ENCODE measurements at places on chromosomes 6 and 20. TPM values are rescaled to one million over a fixed set of nuclear protein-coding genes. Genes with fewer than 3 reads are reported as not detected.

GRCh38 chr6:34025861-34026260 lies 120.0 kb downstream of the GRM4 start:
- DNase-seq: no peak

- no peak for DNase-seq
Observed at GRCh38 chr6:21666201-21666691, 72.7 kb downstream of the SOX4 start.

GRCh38 chr6:56930846-56931245 lies 24.1 kb upstream of the BEND6 start:
- no peak for DNase-seq

DNA sequence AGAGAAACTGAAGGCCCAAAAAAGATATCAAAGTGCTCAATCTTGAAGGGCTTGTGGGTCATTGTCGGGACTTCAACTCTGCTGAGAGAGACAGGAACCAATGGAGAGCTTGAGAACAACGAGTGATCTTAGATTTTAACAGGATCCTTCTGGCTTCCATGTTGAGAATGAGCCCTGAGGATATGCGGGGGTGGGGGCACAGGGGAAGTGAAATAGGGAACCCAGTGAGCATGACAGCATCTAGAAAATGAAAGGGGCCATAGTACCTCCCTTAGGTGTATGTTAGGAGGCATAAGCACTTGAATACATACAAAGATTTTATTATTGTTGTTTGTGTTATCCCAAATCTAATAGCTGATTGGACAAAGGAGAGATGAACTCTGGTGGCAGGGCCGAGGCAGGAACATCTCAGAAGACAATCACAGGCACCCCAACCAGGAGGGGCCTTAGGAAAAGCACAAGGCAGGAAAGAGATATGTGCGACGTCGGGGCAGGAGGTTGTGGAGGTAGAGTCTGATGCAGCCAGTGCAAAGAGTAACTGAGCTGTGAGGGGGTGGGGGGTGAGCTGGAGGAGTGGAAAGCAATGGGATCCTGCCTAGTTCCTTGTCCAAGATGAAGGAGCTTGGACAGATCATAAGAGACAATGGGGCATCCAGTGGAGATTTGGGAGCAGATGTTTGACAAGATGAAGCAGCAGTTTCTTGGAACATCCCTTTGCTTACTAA lies 10.4 kb downstream of the TGM6 start:
- DNase-seq: no peak

GRCh38 chr6:144149558-144149893 lies 791 bp upstream of the STX11 start:
- DNase-seq: no peak

- DNase-seq: no peak
Observed at GRCh38 chr20:54204063-54204462, 3.8 kb upstream of the PFDN4 start.

- DNase-seq: no peak
Observed at GRCh38 chr20:16761305-16761829, 13.2 kb downstream of the OTOR start.

DNA sequence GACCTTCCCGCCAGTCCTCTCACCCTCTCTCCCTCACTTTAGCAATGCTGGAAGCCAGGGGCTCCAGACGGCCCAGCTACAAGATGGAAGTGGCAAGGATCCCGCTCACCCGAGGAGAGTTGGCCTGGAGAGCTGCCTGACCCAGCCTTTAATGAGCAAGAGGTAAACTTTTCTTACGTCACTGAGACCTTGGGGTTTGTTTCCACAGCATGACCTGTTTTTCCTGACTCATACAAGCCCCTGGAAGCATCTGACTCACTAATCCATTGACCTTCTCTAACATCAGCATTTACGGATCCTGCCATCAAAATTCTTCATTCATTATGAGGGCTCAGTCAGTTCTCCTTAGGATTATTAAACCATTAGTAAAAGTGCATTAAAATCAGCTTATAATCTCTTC lies 120.4 kb downstream of the MYLK4 start:
- no peak for DNase-seq

DNA sequence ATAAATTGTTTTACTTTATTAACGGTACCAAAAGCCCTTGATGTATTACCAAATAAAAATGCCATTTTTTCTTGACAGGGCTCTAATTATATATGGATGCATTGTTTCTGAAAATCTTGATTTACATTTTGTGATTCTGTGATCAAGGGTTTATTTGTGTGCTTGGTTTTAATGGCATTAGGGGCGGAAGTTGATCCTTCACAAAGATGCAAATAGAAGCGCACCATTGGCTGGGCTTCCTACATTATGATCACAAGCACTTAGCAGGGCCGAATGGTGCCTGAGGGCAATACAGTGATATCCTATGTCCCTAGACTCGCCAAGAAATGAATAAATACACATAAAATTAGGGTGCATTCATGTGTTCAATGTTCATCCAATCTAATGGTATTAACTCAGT lies 172.9 kb upstream of the UST start:
- no peak for DNase-seq

GRCh38 chr6:135905604-135906300 lies 54.3 kb downstream of the PDE7B start:
- peak; percentile 35 for DNase-seq

- DNase-seq: peak; percentile 86
Observed at GRCh38 chr20:17556837-17557674, 12.8 kb upstream of the DSTN start.

- DNase-seq: no peak
Observed at GRCh38 chr6:36289281-36289878, 19.5 kb downstream of the PNPLA1 start.

- DNase-seq: no peak
Observed at GRCh38 chr6:32188381-32189068, 1.5 kb downstream of the PBX2 start.

DNA sequence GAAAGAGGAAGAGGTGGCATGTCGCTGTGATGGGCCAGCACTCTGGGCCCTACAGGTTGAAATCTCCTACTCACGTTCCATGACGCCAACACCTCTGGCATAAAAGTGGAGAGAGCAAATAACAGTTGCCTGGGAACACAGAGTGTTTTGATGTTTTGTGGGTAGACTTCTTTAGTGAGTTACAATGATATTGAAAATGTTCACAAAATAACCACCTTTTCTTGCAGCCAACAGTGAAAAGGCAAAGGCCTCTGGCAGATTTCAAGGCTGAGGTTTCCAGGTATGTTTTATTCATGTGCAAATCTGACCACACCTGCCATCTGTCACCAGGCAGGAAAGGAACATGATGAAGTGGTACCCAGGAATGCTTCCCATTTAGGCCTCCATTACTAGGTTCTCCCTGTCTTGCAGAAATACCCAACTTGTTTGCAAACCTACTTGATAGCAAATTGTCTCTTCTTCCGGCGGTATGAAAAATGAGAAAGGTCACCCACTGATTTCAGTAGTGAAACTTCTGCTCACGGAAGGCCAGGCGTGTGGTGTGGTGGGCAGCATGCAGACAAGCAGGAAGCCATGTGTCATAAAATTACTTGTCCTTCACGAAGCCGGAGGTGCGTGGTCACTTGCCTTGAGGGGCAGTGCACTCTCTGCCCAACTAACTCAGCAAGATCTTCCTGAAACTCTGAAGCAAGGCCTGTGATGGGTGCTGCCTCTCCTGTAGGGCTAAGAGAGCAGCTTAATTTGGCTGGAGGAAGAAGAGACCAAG lies 299.1 kb upstream of the PRDM1 start:
- DNase-seq: no peak

GRCh38 chr20:3563548-3564177 lies 92.8 kb downstream of the ATRN start:
- DNase-seq: no peak

DNA sequence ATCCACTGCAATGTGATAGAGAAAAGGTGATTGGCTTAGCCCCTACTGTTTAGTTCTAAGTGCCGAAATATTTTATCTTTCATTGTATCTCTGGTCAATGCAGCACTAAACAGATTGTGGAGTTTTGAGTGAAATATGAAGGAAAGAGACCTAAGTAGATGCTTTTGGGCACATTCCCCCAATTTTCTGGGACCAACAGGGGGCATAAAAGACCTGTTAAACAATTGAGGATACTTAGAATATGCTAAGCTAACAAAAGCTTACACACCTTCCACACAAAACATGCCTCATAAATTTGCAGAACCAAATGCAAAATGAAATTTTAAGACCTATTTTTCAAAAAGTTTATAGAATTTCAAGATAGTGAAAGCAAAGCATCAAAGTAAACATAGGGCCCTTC lies 746.9 kb downstream of the TBC1D32 start:
- DNase-seq: no peak

GRCh38 chr20:35539756-35540212 lies 2.1 kb upstream of the ERGIC3 start:
- DNase-seq: no peak

DNA sequence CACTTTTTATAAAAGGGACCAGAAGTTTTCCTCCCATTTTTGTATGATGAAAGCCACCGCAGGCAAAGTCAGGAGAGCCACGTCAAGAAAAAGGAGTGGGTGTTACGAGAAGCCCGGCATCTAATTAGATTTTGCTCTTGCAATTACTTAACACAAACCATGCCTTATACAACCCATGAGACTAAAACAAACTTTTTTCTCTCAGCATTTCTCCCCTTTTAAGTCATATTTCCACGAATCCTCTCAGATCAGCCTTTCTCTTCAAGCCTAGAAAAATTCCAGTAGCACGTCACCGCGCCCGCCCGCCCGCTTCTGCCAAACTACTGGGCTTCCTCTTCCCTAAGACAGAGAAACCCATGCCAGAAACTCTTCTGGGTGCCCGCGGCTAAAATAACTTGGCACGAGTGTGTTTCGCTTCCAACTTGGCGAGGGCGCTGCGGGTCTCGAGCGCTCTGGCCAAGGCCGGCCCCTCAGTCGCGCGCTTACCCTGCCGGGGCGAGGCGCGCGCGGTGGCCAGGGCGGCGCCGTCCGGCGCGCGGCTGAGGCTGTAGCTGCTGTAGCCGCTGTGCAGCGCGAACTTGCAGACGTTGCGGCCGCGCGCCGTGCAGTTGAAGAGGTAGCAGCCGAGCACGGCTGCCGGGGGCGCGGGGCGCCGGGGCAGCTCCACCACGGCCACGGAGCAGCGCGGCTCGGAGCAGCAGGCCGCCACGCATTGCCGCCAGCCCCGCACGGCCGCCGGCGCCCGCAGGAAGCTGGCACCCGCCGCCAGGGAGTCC lies 1.0 kb downstream of the LRP11 start:
- peak; percentile 86 for DNase-seq

- DNase-seq: no peak
Observed at GRCh38 chr20:50730765-50731054, 670 bp upstream of the PARD6B start.

DNA sequence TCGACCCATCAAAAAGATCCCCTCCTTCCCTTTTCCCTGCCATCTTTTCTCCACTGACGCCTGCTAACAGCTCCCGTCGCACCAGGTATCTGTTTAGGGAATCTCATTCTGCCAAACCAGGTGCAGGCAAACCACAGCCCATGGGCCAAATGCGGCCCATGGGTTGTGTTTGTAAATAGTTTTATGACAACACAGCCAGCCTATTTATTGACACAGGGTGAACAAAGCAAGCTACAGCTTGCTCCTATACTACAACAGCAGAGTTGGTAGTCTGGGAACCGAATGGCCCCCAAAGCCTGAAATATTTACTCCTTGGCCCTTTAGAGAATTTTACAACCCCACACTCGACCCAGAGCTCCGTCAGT lies 16.4 kb downstream of the NFATC2 start:
- DNase-seq: no peak

DNA sequence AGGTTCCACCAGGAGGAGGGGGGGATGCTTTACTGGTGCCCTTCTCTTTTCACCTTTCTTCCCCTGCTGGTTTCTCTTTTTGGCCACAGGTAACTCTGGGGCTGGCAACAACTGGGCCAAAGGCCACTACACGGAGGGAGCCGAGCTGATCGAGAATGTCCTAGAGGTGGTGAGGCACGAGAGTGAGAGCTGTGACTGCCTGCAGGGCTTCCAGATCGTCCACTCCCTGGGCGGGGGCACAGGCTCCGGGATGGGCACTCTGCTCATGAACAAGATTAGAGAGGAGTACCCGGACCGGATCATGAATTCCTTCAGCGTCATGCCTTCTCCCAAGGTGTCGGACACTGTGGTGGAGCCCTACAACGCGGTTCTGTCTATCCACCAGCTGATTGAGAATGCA lies 4.4 kb downstream of the TUBB1 start:
- no peak for DNase-seq

DNA sequence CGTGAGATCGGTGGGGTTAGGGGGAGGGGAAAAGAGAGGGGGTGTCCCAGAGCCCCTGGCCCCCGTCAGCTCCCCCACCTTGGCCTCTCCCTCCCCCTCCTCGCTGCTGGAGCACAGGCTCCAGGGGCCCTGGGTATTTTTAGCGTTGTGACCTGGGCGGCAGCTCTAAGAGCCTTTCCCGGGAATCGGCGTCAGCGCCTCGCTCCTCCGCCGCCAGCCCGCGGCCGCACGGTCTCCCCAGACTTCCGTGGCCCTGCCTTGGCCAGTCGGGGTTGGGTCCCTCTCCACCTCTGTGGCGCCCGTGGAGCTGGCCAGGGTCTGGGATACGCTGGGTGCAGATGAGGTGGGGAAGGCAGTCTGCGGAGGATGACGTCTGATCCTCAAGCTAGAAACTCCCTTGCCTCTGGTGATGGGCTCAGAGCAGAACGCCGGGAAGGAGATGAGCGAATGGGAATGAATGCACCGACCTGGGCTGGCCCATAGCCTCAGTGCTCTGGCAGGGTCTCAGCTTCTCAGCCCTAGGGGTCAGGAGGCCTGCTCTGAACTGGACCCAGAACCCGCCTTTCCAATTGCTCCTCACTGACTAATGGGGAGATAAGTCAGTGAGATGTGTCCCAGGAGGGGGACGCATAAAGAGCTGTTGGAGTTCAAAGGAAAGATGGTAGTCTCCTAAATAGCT lies 883 bp upstream of the DBNDD2 start:
- DNase-seq: peak; percentile 69

DNA sequence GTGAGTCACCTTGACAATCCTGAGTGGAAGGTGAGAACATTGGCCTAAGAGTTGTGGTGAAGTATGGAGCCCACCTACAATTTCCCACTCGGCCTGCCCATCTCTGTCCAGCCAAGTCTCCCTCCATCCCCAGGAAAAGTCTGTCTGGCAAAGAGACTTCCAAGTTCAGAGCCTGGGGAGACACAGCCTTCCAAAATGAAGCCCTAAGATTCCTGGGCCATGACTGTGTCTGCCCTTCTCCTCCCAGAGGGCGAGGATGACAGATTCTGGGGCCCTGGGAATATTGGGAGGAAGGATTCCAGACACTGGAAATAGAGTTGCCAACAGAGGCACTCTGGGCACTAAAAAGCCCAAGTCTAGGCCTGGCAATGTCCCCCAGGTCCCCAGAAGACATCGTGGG lies 176.8 kb downstream of the NFATC2 start:
- no peak for DNase-seq

GRCh38 chr6:22958677-22959076 lies 389.3 kb downstream of the HDGFL1 start:
- no peak for DNase-seq

GRCh38 chr6:13243033-13243432 lies 85.3 kb downstream of the TBC1D7 start:
- no peak for DNase-seq

Gene BPIFB4
- total RNA-seq: not detected

Gene CARMIL1
- 3.4 TPM for total RNA-seq

Gene MEP1A
- total RNA-seq: not detected

Gene ALDH8A1
- total RNA-seq: 0.19 TPM

Gene RAET1E
- total RNA-seq: 0.48 TPM

Gene HDGFL1
- total RNA-seq: not detected

Gene BPIFA3
- total RNA-seq: not detected

Gene MRAP2
- total RNA-seq: 0.13 TPM

Gene CST4
- total RNA-seq: not detected

Gene GRM1
- 2.2 TPM for total RNA-seq

Data from Right ventricle myocardium superior (tissue), 1 donor.